ENCODE measurements at places on chromosomes 4 and X.

GRCh38 chrX:130994671-130995070 is 63.5 kb upstream of the ARHGAP36 start:
- DNase-seq = no peak

DNA sequence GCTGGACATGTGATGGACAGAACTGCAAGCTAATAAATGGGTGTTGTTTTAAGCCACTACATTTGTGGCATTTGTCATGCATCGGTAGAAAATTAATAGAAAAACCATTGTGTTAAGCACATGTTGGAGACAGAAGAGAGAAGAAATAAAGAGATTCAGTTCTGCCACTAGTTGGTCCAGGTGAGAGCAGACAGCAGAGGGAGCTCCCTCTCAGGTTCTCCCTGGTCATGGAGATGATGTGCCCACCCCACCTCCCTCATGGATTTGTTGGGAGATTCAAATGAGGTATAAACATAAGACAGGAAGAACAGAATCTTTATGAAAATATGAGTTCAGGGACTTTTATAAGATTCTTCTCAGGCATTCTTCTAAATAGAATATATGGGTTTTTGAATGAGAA is 36.8 kb upstream of the OCIAD2 start:
- DNase-seq = no peak

- no peak for DNase-seq
Measured at GRCh38 chrX:108464604-108465003, 25.0 kb downstream of the COL4A5 start.

DNA sequence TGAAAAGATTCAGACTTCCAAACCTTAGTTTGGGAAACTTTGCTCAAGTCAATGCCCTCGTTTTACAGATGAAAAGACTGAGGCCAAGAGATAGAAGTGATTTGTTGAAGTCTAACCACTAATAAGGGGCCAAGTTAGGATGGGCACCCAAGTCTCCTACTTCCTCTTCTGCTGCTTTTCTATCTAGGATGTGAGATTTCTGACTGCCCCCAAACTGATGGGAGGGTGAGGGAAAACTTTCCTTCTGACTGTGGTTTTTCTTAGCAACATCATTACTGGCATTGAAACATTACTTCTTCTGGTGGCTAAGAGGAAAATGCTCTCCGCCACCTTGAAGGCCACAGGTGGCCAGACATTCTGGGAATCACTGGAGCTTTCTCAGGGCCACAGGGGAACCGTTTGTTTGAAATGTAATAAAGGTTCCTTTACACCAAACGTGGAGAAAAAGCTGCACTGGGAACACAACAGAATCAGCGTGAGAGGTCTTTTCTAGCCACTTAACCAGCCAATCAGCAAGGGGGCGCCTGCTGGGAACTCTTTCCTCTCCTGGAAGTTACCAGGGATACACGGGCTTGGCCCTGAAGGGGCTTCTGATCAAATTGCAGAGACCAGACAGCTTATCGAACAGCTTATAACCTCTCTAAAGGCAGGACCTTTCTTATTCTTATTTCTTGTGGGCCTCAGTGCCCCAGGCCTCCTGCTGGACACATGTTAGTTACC is 115.9 kb upstream of the TEX13D start:
- DNase-seq = no peak

DNA sequence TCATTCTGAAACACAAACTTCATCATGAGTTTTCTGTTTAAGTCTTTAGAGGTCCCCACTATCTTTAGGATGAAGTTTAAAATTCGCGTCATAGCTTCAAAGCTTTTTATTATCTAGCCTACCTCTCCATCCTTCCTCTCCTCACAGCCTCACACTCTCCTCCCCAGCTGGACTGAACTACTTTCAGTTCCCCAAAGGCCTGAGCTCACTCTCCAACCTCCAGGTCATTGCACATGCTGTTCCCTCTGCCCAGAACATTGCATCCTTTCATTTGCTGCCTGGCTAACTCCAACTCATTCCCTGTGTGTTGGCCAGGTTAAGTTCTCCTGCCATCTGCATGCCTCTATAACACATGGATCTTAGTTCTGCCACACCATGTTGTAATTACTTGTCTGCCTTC is 2.9 kb upstream of the OTUD5 start:
- no peak for DNase-seq
